ENCODE measurements at places on chromosomes 16 and 17.

DNA sequence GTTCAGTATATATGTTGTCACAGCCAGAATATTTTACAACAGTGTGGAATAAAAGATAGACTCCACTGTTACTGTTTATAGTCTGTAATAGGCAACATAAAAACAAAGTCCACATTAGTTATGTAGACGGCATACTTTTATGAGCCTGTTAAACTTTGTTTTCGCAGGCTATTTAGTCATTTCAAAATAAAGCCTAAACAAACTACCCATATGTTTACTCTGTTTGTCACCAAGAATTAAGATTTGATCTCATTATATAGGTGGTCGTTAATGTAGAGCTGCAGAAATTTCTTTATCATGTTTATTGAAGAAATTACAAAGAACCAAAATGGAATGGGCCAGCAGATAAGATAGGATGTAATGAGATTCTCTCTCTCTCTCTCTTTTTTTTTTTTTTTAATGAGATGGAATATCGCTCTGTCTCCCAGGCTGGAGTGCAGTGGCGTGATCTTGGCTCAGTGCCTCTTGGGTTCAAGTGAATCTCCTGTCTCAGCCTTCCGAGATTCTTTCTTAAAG is 943.8 kb upstream of the SOX9 start:
- DNase-seq = no peak

DNA sequence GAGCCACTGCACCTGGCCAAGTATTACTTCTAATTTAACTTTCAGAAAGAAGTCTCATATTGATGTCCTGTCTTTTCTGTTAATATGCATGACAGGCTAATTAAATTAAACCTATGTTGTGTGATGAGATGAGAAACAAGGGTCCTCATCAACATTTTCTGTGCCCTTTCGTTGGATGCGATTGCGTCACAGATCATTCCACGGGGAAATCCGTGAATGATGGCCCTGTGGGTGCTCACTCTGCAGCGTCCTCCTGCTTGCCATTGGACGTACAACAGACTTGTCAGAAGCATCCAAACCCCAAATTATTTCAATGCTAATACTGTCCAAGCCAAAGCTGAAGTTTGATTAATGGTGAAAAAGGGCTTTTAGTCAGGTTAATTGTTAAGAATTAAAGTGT is 197.0 kb downstream of the MRTFB start:
- DNase-seq = no peak

DNA sequence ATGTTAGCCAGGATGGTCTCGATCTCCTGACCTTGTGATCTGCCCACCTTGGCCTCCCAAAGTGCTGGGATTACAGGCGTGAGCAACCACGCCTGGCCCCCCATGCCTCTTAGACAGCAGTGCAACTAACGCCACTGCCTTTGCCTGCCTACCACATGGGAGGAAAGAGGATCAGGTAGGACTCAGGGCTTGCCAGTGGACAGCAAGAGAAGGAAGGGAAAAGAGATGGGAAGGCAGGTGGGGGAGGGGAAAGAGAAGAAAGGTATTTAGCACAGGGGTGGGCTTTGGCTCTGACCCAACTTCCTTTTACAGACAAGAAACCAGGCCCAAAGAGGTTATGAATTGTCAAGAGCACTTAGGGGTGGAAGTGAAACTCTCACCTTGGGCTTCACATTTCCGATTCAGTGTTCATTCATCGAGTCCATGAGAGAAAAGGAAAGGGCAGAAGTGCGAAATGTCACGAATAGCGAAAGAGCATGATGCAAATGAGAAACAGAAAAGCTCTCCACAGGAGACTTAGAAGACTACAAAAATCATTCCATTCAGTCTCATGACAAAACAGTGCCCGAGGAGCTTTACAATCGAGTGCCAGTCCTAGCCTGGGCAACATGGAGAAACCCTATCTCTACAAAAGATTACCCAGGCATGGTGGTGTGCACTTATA is 36.4 kb downstream of the CDK5R1 start:
- peak; percentile 93 for DNase-seq

GRCh38 chr17:50192144-50192617 is 9.2 kb downstream of the COL1A1 start:
- DNase-seq = no peak

DNA sequence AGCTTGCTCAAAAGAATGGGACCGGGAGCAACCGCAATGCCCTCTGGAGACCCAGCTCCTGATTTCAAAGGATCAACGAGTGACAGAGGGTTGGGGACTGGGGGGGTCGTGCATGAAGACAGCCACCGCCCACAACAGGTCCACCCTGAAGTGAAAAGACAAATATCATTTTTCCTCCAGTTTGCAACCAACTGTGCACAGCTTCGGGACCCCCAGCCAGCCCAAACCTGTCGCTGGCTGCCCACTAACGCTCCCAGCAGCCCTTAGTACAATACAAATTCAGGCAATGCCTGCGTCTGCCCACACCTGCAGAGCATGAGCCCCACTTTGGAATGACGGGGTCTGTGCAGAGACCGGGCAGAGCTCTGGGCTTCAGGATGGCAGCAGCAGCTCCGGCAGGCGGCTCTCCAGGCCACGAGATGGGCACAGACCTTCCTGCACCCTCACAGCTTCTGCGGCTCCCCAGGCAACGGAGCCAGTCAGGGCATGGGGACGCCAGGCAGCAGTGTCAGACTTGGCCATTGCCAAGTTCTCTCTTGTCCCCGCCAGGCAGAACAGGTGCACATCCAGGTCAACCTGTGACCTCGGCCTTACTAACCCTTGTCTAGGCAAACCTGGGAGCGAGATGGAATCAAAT is 60.1 kb downstream of the TBC1D16 start:
- DNase-seq = no peak

DNA sequence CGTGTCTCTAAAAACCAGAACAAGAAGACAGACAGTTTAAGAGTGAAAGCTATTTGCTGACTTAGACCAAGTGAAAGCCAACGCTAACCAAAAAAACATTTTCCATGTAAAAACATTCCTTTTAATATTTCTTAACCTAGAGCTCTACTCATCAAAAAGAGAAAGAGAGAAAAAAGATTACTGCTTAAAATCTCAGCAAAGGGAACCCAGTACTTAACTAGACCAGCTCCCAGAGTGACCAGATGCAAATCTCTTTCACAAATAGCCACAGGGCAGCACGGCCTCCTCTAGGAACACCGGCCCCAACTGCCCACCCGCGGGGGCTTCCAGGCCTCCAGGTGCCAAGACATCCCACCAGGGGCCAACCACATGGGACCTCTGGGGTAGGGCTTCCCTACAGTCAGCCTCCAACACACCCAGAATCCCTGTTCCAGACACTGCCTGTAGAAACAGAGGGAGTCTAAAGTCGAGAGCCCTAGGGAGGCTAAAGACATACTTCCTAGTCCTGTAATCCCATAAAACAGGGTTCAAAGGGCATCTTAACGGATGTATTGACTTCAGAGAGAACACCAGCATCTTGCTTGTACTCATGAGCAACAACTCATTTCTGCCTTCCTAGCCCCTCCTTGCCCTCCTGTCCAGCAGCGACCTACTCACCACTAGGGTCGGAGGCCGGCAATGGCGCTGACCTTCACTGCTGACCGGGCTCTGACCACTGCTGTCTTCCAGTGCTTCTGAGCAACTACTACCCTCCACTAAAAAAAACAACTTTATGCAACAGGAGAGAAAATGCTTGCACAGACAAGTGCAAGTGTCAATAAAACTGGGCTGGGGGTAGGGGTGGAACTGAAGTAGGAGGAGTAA is 21.3 kb downstream of the ZCCHC14 start:
- no peak for DNase-seq

- DNase-seq = no peak
Observed at GRCh38 chr17:4751932-4752331, 12.2 kb upstream of the CXCL16 start.

DNA sequence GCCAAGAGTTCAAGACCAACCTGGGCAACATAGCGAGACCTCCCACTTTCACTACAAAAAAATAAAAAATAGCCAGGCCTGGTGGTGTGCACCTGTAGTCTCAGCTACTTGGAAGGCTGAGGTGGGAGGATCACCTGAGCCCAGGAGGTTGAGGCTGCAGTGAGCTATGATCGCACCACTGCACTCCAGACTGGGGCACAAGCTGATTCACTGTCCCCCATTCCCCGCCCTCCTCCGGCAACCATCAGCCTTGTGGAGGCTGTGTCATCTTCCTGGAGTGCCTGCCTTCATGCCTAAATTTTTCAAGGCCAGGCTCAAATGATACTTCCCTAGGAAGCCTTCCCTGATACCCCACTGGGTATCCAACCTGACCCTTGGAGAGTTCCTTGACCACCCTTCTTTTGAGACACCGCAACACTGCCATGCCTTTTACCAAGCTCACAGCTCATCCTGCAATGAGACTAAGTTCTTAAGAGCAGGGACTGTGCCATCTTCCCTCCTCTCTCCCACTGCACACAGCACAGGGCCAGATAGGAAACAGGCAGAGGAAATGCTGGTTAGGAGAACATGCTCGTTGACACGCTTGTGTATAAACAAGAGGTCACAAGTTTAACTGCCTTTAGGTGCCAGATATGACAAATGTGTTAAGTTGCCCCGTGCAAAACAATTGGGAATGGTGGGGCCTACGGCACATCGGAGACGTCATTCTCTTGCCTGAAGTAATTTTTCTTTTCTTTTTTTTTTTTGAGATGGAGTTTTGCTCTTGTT is 3.9 kb upstream of the SRCAP start:
- DNase-seq = no peak

All from activated CD4-positive, alpha-beta T cell treated with anti-CD3 and anti-CD28 coated beads, Interleukin-10, Interleukin-2, amounts not matched to agents 100 ng/mL and 50 ng/mL, durations not matched to agents 16 hours and 8 hours (primary cell).